ENCODE measurements at places on chromosomes 4 and X.
A peak's percentile ranks its signal among the peaks of the same experiment; 100 is the strongest.

- no peak for DNase-seq
Observed at GRCh38 chr4:87076690-87077358, 142.0 kb downstream of the AFF1 start.

- DNase-seq, result no peak
Observed at GRCh38 chr4:172740434-172740833, 428.2 kb upstream of the GALNT7 start.

- no peak for DNase-seq
Observed at GRCh38 chr4:165967486-165967885, 94.4 kb downstream of the TLL1 start.

DNA sequence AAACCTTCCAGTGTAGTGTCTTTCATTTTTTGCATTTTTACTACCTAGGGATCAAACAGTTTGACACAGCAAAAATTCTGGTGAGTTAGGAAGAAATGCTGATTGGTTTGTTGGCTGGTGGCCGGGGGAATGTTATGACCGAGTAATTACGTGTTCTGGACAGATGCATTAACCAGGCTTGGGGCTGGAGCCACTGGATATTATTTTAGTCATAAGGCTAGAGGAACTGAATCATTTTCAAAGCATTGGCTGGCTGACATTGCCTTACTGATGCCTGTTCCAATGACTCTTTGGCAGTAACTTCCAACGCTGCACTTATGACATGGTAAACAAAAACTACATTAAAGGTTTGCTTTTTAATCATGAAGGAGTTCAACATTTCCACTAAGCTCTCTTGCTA lies 84.6 kb downstream of the FBXO8 start:
- no peak for DNase-seq

DNA sequence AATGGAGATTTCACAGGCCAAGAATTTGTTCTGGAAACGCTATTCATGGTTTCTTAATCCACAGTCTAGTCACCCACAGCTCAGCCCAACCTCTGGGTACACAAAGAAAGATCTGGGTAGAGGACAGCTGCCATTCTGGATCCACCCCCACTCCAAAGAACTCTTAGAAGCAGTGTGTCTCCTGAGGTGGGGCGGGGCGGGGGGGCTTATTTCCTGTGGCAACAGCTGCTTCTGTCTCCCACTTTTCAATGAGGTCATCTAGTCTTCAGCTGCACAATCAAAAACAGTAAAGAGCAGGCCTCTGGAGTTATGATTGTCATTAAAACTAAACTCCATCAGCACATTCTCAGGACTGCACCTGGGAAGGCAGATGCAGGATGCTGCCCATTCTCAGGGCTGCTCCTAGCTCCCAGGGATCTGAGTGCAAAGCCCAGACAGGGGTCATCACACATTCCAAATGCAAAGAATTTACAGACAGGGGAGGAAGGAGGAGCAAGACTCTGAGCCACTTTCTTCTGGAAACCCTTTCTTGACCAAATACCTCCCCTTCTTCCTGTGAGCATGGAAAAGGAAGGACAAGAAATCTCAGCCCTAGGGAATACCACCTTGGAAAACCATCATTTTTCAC lies 207.3 kb downstream of the HS6ST2 start:
- no peak for DNase-seq

DNA sequence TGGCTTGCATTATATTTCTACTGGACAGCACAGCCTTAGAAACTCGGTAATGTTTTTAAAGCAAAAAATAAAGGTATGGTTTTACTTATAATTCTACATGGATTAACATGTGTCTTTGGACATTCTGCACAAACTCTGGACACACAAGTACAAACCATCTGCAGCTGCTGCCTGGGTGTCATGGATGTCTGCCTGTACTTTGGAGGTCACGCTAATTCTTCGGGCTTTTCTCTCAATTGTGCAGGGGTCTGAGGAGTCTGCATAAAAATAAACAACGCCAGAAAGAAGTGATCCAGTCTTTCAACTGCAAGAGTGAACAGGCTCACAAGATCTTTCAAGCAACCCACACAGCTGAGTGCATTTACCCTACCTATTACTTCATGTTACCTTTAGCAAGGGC lies 55.2 kb downstream of the TAB3 start:
- no peak for DNase-seq

DNA sequence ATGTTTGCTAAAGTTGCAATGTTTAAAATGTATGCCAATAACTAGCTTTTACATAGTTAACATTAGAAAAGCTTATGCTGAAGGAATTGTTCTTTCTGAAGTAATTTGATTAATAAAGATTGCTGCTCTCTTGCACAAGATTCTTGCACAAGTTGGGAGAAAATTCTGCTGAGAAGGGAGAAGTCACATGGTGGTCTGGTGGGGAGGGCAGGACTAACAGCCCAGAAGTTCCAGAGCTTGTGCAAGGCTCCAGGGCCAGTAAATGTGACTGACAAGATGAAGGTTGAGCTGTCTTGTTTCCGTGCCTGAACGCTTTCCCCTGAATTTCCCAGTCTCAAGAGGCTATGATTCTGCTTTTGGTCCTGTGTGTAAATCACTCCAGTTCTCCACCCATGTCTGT lies 112.9 kb upstream of the VCX start:
- DNase-seq, result no peak

GRCh38 chr4:124028182-124028581 lies 631.6 kb downstream of the SPRY1 start:
- no peak for DNase-seq

- DNase-seq, result peak; percentile 73
Observed at GRCh38 chrX:101385795-101386541, at the start of gene BTK. TSS of gene BTK (minus strand) at chrX:101386191. CDS start at chrX:101375284, 10,907 bp downstream.

Data from suppressor macrophage treated with lipopolysaccharide for 1 hour (primary cell).